Right ventricle myocardium superior (tissue), 1 donor: ENCODE measurements at places on chromosomes 7 and 10.

GRCh38 chr10:48457949-48458661 lies 146.8 kb downstream of the ARHGAP22 start:
- DNase-seq = no peak

DNA sequence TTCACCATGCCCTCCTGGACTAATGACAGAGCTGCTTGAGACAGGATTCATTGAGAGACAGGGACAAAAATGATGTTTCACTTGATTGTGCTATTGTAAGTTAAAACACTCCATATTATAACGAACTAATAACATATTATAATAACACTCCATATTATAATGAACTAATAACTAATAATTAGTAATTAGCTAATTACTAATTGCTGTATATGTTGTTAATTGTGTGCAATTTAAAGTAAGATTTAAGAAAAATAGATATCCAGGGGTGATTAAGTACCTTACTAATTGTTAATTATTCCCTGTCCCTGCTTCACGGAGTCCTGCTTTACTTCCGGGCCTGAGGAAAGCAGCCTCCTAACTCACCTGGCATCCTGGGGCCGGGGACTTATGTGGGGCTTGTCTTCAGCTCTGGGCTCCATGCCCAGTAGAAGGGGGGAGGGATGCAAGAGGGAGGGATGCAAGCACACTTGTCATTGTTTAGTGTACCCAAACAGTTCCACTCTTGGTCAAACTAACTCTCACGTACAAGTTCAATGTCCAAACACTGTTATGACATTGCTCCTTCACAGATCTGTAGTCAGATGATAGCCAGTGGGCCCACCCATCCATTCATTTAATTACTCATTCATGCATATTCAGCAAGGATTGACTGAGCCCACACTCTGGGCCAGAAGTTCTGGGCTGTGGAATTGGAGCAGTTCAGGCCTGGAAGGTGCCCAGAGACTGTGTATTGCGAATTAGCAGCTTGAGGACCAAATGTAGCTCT lies 53.8 kb downstream of the COL13A1 start:
- no peak for DNase-seq

DNA sequence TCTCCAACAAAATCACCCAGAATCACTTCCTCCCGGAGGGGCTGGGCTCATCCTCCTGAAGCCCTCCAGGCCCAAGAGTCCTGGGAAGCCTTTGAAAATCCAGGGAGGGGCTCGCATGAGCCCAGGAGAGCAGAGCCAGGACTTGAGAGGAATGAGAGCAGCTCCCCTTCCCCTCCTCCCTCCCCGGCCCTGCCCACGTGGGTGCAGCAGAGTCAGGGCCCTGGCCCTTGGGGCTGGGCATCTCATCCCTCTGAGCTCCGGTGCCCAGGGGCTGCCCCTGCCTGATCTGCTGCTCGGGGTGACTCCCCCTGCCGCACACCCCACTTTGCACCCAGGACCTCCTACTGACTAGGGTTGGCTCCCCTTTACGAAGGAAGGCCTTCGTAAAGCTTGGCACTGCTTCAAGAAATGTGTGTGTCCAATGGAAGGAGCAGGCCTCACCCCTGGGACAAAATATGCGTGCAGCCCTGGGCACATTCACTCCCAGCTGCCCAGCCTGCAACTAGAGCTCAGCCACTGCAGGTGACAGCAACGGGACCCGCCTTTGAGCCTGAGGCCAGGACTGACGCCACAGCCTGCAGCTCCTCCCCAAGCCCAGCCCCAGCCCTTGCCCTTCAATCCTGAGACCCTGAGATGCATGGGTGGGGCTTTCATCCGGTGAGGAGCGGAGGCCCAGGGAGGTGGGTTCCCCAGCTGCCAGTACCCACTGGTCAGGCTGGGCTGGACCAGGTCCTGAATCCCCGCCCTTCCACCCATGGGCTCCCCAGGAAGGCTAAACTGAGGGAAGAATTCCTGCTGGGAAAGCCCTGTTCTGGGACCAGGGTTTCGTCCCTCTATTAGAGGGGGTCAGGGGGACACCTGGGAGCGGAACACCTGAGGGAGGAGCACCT lies 21.8 kb downstream of the PWWP2B start:
- DNase-seq = no peak

DNA sequence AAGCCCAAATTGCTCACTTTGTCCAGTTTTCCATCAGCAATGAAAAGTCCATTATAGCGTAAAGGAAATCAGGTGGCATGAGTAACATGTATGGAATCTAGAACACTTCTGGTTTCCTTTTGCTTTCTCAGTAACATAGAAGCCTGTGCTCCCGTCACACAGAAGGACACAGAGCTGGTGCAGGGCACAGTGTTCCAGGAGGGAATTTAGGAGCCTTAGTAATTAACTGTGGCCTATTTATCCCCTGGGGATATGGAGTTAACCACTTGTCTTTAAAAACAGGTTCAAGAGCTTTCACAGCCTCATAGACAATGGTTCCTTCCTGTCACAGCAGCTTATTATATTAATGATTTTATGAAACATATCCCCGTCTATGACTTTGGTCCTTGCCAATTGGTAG lies 189.9 kb downstream of the NEBL start:
- DNase-seq = no peak

DNA sequence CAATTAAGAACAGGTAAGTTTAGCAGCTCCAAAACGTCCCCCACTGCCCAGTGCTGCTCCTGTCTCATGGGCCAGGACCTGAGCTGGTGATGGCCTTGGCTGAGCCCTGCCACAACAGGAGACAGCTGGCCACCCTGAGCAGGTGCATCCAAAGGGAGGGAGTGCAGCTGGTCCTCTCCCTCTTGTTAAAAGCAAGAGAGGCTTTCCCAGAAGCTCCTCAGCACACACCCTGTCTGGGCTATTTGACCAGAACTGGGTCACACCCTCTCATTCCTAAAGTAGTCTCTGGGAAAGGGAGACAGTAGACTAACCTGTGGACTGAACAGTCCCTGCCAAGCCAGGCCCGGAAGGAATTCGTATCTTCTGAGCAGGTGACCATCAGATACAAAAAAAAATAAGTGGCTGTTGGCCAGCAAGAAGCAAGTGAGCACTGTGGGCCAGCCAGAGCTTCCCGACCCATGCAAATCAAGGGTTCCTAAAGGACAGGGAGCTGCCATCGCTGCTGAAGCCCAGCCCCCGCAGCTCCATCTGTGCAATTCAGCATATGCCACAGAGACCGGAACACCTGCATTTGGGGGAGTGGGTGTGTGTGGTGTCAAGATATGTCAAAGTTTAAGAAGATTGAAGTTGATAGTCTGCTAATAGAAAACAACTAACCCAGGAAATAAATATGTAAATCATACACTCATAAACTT lies 2.1 kb upstream of the TMEM72 start:
- DNase-seq = no peak

GRCh38 chr7:41847606-41848005 lies 144.7 kb upstream of the INHBA start:
- DNase-seq = no peak

GRCh38 chr10:80896959-80897358 lies 359.3 kb downstream of the SH2D4B start:
- DNase-seq = no peak

GRCh38 chr10:13218878-13219277 lies 15.3 kb downstream of the UCMA start:
- no peak for DNase-seq

DNA sequence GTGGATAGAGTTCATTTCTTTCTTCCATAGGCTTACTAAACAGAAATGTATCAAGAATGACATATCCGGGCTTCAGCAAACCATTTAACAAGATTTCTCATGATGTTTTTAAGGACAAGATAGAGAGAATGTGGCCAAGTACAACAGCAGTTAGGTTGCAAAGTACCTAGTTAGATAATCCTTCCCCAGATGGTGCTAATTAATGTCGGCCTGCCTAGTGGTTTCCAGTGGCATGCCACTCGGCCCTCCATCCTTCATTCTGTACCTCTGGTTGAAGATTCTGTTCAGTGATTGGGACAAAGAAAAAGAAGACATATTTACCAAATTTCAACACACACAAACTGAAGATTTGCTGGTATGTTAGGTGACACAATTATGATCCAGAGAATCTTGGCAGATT lies 212.1 kb downstream of the MACC1 start:
- no peak for DNase-seq

GRCh38 chr7:9148687-9149086 lies 715.3 kb downstream of the NXPH1 start:
- no peak for DNase-seq

DNA sequence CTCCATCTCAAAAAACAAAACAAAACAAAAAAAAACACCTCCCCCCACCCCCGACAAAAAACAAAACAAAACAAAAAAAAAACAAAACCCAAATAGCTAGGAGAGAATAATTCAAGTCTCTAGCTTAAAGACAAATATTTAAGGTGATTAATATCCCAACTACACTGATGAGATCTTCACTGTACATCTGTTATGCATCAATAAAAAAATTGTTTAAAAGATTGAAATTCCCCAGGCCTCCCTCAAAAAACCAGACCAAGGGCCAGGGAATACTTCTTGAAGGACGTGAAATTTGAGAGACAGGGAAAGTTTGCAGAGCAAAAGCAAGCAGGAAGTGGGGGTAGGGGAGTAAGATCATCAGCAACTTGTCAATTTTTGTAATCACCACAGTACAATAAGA lies 232.6 kb downstream of the REEP3 start:
- no peak for DNase-seq

DNA sequence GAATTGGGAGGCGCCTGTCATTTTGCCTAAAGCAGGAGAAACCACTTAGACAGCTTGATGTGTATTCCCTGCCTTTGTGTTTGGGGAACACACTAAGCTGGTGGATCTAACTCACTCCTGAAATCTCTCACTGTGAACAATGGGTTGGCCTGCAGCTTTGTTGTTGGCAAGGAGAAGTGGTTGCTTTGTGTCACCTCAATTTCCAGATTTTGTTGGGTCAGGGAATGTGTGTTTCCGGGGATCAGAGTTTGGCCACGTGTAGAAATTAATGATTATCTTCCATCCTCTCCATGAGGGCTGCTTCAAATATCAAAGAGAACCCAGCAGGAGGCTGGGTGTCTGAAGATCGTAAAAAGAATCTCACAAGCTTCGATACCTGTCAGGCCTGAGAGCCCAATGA lies 27.8 kb downstream of the A1CF start:
- DNase-seq = no peak

DNA sequence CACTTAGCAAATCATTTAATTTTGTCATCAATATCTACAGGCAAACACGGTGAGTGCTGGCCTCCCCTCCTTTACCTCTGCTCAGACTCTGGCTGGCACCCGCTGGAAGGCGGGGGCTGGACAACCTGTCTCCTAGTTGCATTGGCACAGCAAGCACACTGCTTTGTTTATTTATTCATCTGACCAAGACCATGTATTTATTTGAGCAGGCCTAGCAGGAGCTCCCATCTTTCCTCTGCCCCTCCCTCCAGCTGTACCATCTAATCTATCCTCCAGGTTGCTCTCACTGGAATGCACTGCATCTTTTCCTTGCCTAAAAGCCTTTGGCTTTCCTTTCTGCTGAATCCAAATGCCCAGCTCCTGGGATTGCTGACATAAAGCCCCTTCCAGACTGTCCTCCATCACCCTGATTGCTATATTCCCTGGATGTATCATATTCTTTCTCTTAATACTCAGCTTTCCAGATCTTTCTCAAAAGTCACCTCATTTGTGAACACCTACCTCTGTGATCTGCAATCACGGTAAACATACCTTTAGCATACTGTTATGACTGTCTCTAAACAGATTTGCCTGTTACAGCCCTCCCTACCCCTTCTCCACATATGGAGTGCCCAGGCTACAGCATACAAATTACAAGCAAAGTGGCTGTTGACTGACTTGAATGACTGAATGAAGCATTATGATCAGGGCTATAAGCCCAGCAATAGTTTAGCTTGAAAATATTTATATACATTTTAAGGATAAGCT lies 9.6 kb downstream of the ELMO1 start:
- no peak for DNase-seq

DNA sequence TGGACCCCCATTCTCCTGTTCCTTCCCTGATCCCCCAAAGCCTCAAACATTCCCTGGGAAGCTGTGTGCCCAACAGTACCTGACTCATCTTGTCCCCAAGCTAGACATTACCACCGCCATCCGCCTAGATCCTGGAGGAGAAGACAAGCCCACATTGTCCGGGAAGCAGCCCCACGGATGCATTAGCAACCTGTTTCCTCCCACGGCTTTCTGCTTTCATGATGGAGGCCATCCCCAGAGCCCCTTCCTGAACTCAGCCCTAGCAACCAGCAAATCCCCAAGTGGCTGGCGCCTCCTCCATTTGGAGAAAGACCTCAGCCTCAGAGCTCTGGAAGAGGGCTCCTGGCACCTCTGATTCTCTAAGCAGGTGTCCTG lies 2.3 kb upstream of the SLC29A3 start:
- no peak for DNase-seq

GRCh38 chr10:121947343-121948330 lies 19.8 kb upstream of the ATE1 start:
- no peak for DNase-seq

DNA sequence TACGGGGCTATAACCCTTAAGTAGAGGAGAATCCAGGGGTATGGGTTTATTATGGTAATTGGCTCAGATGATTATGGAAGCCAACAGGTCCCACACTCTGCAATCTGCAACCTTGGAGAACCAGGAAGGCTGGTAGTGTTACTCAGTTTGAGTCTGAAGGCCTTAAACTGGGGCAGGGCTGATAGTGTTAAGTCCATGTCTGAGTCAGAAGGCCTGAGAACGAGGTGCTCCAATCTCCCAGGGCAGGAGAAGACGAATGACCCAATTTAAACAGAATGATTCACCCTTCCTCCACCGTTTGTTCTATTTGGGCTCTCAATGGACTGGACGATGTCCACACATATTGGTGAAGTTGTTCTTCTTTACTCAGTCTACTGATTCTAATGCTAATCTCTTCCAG lies 244.5 kb upstream of the PTER start:
- DNase-seq = no peak

- no peak for DNase-seq
Measured at GRCh38 chr10:119691726-119692125, 34.1 kb upstream of the INPP5F start.

DNA sequence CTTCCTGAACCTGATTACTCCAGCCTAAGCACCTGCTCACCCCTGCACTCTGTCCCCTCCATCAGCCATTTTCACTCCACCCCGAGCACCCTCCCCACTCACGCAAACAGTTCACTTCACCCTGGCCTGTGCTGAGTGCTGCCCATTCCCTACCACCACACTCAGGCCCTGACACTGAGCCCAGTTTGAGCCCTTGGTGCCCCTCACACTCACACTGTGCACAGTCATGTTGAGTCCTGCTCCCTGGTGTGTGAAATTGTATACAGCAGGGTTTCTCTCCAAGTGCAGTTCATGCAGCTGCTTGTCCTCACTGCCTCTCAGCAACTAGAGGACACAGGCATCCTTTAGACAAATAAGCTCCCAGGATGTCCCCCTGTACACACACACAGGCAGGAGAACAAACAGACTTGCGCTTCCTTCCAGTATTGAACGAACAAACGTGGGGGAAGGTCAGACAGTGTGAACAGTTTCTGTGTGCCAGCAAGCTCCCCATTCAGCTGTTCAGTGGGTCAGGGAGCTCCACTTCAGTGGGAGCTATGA lies 6.8 kb downstream of the MYO1G start:
- DNase-seq = no peak

- DNase-seq = no peak
Measured at GRCh38 chr10:49171326-49172060, 16.7 kb downstream of the TMEM273 start.

- no peak for DNase-seq
Measured at GRCh38 chr7:70738151-70738885, 393.6 kb upstream of the GALNT17 start.
